ENCODE measurements at places on chromosomes 1 and 21.

DNA sequence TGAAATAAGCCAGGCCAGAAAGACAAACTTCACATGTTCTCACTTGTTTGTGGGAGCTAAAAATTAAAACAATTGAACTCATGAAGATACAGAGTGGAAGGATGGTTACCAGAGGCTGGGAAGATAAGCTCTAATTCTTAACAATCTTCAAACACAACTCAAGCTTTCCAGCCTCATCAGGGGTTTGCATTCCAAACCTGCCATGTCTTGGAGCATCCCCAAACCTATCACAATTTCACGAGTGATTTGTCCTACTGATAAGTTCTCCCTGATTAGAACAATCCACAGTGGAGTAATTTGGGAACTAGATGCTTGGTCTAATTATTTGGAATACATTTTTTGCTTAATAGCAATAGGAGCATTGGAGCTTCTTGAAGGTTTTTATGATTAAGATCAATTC lies 418.5 kb upstream of the PKN2 start:
- no peak for DNase-seq

- peak; percentile 48 for DNase-seq
Measured at GRCh38 chr1:107934578-107934977, 30.4 kb downstream of the VAV3 start.

DNA sequence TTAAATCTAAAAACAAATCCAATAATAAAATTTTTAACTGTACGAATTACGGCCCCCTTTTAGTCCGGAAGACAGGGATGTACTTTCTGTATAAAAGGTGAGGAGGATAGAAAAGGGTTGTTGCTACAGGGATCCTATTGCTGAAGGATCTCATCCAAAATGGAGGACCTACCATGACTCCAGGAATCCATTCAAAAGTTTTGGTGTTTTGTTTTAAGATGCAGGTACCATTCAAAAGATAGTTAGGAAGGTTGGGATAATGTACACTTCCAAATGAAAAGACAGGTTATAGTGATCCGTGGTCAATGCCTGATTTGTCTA lies 1.3 kb upstream of the ENAH start:
- no peak for DNase-seq

DNA sequence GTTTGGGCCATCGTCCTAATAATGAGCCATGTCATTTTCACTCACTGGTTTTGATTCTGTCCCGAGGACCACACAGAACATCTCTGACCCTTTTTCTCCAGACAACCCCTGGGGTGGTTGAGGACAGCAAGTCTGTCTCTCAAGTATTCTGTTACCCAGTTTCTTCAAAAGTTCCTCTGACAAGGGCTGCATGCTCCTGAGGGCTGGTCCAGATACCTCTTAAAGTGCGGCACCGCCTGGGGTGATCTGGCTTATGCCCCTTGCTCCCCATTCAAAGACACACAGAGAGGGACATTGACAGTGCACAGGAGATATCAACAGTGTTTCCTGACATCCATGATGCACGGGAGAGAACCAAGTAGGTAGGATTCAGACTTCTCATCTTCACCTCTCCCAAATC lies 132.9 kb upstream of the EDN2 start:
- no peak for DNase-seq

DNA sequence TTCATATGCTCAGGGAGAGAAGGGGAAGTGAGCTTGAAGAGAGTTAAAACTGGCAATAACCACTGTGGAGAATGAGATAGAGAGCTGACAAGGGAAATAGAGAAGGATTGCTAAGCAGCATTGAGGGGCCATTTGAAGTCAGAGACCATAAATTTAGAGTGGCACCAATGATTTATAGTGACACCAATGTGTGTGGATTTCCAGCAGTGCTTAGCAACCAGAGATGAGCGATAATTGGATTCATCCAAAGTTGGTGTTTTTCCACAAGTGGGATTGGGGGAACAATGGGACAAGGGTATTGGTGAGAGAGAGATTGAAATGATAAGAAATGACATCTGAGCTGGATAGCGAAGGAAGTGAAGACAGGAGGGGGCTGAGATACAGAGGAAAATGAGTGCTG lies 114.1 kb downstream of the C1orf94 start:
- no peak for DNase-seq

GRCh38 chr1:69707103-69707502 lies 139.4 kb downstream of the LRRC7 start:
- no peak for DNase-seq

- no peak for DNase-seq
Measured at GRCh38 chr21:41779659-41780058, 12.8 kb upstream of the RIPK4 start.

DNA sequence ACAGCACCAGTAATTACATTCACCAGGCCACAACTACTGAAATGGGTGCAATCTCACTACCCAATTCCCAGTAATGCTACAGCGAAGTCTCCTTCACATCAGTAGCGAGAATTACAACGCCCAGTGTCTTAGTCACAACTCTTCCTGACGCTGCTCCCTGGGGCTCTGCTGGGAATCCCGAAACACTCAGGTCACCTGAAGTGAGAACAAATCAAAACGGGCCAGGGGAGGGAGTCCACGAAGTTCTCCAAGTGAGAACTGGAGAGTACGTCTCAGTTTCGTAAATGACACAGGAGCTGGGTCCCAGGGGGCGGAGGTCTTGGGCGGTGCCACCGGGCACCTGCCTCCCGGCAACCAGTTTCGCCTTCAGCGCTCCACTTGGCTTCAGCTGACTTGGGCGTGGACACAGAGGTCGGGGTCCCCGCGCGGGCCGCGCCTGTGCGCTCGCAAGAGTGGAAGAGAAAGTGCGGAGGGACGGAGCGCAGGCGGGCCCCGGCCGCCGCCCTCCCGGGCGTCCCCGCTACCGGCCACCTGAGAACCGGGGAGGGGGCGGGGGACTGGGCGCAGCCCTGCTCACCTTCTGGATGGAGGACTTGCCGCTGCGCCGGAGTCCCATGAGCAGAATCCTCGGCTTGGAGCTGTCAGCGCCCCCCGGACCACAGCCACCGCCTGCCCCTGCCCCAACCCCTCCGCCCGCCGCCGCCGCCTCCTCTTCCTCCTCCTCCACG lies 575 bp downstream of the RRAGC start:
- peak; percentile 58 for DNase-seq

GRCh38 chr1:63866084-63866483 lies 92.3 kb downstream of the ROR1 start:
- DNase-seq: no peak

DNA sequence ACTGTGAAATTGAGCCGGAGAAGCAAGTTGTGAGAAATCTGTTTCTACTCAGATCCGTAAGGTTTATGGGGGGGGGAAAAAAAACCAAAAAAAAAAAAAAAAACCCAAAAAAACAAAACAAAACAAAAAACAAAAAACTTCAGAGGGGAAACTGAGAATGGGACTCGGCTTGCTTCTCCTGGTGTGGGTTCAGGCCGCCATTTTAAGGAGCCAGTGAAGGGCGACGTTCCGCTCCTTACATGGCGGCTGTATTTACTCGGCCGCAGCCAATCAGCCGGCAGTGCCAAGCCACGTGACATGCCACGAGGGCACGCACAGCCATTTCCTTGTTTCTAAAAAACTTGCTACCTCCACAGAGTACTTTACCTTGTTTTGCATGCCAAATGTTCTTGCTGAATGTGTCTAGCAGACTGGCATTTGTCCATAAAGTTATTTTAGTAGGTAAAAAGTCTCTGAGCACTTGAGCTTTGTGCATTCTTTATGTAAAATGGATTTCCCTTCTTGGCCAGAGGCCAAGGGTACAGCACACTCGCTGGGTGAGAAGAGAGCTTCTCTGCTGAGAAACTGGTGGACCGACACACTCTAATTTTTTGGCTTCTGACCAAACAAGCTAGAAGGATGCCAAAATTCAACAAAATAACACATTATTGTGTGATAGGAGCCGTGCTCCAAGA lies 101.8 kb downstream of the NFIA start:
- DNase-seq: no peak

- DNase-seq: no peak
Measured at GRCh38 chr1:173555651-173556305, 47.1 kb downstream of the SLC9C2 start.

- no peak for DNase-seq
Measured at GRCh38 chr1:165840423-165840822, 13.0 kb downstream of the UCK2 start.

DNA sequence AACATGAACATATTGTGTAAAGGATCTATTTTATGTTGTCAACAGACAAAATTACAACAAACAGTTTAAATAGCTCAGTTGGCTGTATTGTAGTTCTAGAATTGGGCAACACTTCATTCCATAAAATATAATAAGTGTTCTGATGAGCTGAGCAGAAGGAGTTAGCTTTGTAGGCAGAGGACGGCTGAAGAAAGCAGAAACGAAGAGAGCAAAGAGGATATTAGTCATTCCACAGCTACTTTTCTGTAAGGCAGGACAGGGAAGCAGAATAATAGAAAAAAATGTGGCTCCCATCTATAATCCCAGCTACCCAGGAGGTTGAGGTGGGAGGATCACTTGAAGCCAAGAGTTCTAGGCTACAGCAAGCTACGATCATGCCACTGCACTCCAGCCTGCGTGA lies 20.2 kb upstream of the IVNS1ABP start:
- no peak for DNase-seq

DNA sequence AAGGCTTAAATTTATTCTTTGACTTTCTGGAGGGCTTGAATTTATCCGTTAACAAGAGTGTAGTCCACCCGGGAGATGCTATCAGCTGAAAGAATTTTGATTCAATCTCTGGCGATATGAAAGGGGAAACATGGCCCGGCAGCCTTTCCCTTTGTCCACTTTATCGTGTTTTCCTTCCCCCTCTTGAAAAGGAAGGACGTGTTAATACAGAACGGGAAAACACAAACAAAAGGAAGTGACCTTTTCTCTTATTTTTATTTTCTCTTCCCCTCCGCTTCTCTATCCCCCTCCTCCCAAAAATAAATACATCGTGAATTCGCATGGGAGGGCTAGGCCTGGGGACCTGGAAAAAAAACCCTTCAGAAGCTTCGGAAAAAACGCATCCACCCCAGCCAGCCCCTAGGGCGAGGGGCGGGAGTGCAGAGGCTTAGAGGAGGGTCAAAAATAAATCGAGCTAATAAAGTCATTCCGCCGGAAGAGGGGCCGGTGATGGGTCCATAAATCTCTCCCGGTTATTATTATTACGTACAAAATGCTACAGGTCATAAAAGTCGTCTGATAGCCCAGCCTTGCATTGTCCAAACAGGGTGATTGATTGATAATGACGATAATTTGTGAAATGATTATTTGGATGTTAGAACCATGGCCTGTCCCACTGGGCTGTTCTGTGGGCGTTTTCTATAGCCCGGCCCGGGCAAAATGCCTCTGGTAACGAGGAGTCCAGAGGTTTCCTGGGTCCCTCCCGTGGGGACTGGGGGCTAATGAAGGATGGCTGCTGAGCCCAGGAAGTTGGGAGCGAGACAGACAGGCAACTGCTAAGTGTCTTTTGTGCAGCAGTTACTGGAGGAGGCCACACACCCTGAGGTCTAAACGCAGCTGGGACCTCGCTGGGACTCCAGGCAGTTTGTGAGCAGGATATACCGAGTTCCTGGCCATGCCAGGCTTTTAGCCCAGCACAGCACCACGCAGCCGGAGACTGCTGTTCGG lies 179.4 kb downstream of the PRDM16 start:
- DNase-seq: no peak

DNA sequence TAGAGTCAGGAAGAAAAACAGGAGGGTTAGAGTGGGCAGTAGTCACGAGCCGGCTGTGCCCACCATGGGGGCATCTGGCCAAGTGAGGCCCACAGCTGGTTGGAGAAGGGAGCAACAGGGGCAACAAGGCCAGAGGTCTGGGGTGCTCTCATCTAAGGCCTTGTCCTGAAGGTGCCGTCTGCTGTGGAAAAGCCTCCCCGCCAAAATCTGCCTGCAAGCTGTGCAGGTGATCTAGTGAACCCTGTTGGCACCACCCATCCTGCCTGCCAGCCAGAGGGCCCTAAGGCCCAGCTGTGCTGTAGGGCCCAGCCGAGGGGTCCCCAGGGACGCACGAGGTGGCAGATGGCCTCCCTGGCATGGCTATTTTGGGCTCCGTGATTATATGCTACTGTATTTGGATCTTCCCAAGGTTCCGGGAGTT lies 51.3 kb downstream of the LGR6 start:
- no peak for DNase-seq

- peak; percentile 7 for DNase-seq
Measured at GRCh38 chr1:177181631-177182291, 11.0 kb downstream of the BRINP2 start.

DNA sequence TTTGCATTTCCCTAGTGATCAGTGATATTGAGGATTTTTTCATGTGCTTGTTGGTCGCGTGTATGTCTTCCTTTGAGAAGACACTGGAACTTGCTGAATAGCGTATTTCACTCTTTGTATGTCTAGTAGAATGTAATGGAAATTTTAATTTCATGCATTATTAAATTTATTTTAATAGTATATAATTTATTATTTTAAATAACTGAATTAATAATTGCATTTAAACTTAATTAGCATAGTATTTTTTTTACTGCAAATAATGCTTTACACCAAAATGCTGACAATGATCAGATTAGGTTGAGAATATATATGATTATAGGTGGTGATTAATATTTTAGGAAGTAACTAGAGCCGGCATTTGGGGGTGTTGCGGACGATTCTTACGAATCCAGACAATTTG lies 10.5 kb upstream of the MTARC1 start:
- DNase-seq: no peak

DNA sequence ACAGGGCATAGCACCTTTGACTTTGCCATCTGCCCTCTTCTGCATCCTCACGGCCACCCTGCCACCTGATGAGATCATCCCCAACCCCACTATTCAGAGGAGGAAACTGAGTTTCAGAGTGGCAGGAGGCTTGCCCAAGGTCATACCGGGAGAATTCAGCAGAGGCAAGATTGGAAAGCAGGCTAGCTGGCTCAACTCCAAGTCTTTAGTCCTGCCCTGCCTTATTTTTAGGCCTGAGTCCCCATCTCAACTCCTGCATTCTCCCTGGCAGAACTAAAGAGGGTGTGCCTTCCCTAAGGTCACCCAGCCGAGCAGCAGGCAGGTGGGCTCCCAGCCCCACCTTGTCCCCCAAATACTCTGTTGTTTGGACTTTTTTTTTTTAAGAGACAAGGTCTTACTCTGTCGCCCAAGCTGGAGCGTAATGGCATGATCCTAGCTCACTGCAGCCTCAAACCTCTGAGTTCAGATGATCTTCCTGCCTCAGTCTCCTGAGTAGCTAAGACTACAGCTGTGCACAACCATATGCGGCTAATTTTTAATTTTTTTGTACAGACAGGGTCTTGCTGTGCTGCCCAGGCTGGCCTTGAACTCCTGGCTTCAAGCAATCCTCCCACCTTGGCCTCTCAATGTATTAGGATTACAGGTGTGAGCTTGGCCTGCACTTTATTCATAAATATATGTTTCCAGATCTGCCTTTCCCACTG lies 13.8 kb upstream of the FGR start:
- no peak for DNase-seq

Data from stimulated activated CD4-positive, alpha-beta T cell treated with anti-CD3 and anti-CD28 coated beads, Interleukin-4, amount 100 ng/mL, for 24 hours (primary cell).